ENCODE measurements at places on chromosomes 16 and 17. TPM values are rescaled to one million over a fixed set of nuclear protein-coding genes. Genes with fewer than 3 reads are reported as not detected.

ELP5 gene
- 30.9 TPM for total RNA-seq

ZNF205 gene
- total RNA-seq: 14.2 TPM

CCL23 gene
- total RNA-seq: 13.3 TPM

C16orf74 gene
- 18.2 TPM for total RNA-seq

AXIN2 gene
- total RNA-seq: 17.9 TPM

KRT12 gene
- total RNA-seq: not detected

DNA sequence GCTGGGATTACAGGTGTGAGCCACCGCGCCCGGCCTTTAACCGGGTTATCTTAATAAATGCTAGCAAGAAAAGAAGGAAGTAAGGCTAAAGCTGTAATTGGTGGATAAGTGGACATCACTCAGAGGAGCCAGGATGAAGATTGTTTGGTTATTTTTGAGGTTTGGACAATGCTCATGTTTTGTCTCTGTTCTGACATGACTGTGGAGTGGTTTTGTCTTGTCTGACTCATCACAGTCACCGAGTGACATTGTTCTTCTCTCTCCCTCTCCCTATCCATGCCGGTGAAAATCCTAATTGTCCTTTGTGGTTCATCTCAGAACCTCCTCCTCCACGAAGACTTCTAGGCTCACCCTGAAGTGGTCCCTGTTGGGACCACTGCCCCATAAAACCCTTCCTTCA is 23.5 kb upstream of the GRIN2A start:
- no peak for DNase-seq

GRCh38 chr16:72561-73548 is at the start of gene RHBDF1:
RHBDF1 (minus strand) TSS chr16:72631; CDS start chr16:65015, 7,616 bp downstream.
- no peak for DNase-seq

- no peak for DNase-seq
Observed at GRCh38 chr16:11621920-11622651, 35.4 kb upstream of the LITAF start.

DNA sequence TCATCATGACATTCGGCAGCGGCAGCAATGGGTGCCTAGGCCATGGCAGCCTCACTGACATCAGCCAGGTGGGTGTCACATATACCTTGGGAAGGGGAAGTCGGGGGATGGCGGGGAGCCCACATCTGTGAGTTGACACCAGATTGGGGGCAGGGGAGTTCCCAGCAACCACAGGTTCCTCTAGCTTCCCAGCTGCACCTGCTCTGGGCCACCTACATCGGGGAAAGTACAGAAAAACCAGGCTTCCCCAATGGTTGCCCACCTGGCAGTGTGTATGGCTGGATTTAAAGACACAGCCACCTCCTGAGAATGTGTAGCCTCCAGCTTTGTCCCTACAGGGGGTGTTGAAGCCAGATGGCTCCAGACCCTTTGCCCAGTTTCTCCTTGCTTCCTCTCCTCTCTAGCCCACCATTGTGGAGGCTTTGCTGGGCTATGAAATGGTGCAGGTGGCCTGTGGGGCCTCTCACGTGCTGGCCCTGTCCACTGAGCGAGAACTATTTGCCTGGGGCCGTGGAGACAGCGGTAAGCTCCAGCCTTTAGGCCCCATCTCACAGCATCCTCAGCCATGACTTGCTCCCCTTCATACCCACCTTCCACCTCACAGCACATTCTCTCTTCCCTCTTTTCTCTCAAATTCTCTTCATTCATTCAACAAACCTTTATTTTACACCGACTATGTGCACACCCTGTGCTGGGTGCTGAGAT is 5.0 kb upstream of the TRAF4 start:
- DNase-seq: no peak

GRCh38 chr16:75198135-75198600 is 8.8 kb downstream of the CTRB2 start:
- no peak for DNase-seq

All from vagina (tissue), 2 donors.